ENCODE measurements at places on chromosomes 7 and 10.

GRCh38 chr7:129569811-129570215 is 41.7 kb upstream of the NRF1 start:
- no peak for DNase-seq

DNA sequence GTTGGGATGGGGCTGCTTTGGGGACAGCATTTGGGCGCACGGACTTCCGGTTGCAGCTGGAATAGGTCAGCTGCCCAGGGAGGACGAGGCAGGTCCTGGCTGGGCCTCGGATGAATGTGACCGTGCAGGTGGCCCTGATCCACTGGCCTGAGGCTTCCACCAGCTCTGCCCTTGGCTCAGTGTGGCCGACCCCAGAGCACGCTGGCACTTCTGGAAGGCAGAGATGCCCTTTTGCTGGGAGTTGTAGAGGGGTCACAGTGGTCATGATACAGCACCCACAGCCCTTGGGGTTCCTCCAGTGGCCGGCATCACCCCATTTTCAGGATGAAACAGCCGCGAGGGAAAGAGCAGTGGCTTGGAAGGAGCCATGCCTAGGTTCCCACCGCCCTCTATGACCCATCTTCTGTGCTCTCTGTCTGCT is 19.0 kb downstream of the ADCY1 start:
- DNase-seq, result no peak

- peak; percentile 42 for DNase-seq
Observed at GRCh38 chr7:87875151-87876039, 765 bp downstream of the SLC25A40 start.

- DNase-seq, result no peak
Observed at GRCh38 chr10:116810120-116810500, 39.2 kb upstream of the ENO4 start.

All from RPMI8226 (cell line).